ENCODE measurements at places on chromosomes 12 and 14. TPM values are rescaled to one million over a fixed set of nuclear protein-coding genes. Genes with fewer than 3 reads are reported as not detected.
A peak's percentile ranks its signal among the peaks of the same experiment; 100 is the strongest.

GRCh38 chr14:79583738-79584408 is 627.4 kb downstream of the DIO2 start:
- H3K4me1 ChIP-seq, result no peaks in the 10 kb centered on the region
- H3K27ac ChIP-seq, result no peak overlapping the region
- no peak overlapping the region for H3K4me3 ChIP-seq

GRCh38 chr14:35403603-35404448 is 723 bp downstream of the NFKBIA start:
- H3K36me3 ChIP-seq, result peaks cover 42% of the 10 kb centered on the region
- peak overlapping the region; percentile 88 for H3K4me3 ChIP-seq
- peaks cover 59% of the 10 kb centered on the region for H3K4me1 ChIP-seq
- H3K27me3 ChIP-seq, result no peaks in the 10 kb centered on the region
- H3K27ac ChIP-seq, result peak overlapping the region; percentile 98

- no peak overlapping the region for H3K27ac ChIP-seq
- H3K36me3 ChIP-seq, result no peaks in the 10 kb centered on the region
- H3K27me3 ChIP-seq, result no peaks in the 10 kb centered on the region
- no peak overlapping the region for H3K4me3 ChIP-seq
Observed at GRCh38 chr14:104321088-104321801, 182.9 kb downstream of the KIF26A start.

- peaks cover 29% of the 10 kb centered on the region for H3K4me1 ChIP-seq
- peak overlapping the region; percentile 15 for H3K27ac ChIP-seq
- DNase-seq, result no peak
- peaks cover 2% of the 10 kb centered on the region for H3K27me3 ChIP-seq
- H3K36me3 ChIP-seq, result no peaks in the 10 kb centered on the region
- H3K4me3 ChIP-seq, result no peak overlapping the region
Observed at GRCh38 chr14:61179061-61179690, 102.0 kb downstream of the TMEM30B start.

GRCh38 chr14:21867541-21867940 is 193.9 kb upstream of the OR4E1 start:
- H3K27me3 ChIP-seq, result peaks cover 4% of the 10 kb centered on the region
- H3K27ac ChIP-seq, result no peak overlapping the region
- H3K36me3 ChIP-seq, result no peaks in the 10 kb centered on the region
- H3K4me1 ChIP-seq, result peaks cover 28% of the 10 kb centered on the region

- no peaks in the 10 kb centered on the region for H3K4me1 ChIP-seq
- no peaks in the 10 kb centered on the region for H3K36me3 ChIP-seq
- no peak for DNase-seq
- H3K27ac ChIP-seq, result no peak overlapping the region
Observed at GRCh38 chr12:14548609-14549008, 19.1 kb downstream of the PLBD1 start.

DNA sequence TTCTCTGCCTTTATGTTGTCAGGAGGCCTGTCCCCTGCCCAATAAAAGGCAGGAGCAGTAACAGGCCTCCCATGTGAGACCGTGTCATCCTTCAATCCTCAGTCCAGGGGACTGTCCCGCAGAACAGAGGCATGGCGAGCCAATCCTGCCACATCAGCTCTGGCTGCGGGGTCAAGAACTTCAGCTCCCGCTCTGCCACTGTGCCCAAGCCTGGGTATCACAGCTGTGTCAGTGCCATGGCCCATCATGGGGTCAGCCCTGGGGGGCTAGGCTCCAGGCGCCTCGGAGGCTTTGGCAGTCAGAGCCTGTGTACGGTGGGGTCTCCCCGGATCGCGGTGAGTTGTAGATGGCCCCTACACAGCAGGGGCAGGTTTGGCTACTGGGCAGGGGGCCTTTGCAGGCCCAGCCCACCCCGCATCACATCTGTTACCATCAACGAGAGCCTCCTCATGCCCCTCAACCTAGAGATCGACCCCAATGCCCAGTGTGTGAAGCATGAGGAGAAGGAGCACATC is 19.9 kb upstream of the KRT83 start:
- H3K27ac ChIP-seq, result no peak overlapping the region
- no peaks in the 10 kb centered on the region for H3K36me3 ChIP-seq
- peaks cover 14% of the 10 kb centered on the region for H3K27me3 ChIP-seq
- H3K4me1 ChIP-seq, result peaks cover 3% of the 10 kb centered on the region

- peaks cover 2% of the 10 kb centered on the region for H3K36me3 ChIP-seq
- no peaks in the 10 kb centered on the region for H3K4me1 ChIP-seq
- H3K27ac ChIP-seq, result no peak overlapping the region
- no peak for DNase-seq
- H3K27me3 ChIP-seq, result no peaks in the 10 kb centered on the region
Observed at GRCh38 chr12:1470051-1470450, 124.3 kb downstream of the FBXL14 start.

DNA sequence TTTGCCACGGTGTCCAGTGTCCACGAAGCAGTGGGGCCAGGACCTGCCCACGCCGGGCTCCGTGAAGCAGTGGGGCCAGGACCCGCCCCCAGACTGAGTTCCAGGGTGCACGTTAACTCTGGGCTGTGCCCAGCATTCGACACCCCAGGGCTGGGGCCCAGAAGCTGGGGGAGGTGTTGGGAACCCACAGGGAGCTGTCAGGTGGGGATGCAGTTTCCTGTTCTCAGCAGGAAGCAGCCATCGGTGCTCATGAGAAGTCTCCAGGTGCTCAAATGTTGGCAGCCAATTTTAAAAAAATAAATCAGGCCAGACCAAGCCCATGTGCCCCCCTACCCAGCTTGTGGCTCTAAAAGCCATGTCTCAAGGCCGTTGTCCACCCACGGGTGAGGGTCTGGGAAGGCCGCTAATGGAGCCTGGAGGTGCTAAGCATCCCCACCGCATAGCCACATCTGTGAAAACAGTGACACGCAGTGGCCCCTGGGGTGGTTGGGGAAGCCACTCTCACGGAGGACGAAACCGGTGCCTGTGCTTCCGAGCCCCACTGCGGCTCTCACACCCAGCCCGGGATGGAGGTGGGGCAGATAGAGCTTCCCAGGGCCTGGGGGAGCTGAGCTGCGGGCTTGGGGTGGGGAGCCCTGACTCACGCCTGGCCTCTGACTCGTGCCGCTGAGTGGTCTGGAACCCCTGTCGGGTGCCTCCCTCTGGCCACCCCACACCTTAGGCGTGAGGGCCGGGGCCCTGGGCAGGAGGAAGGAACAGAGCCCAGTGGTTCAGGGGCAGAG is 53.5 kb downstream of the FBRSL1 start:
- H3K4me1 ChIP-seq, result peaks cover 14% of the 10 kb centered on the region
- no peak overlapping the region for H3K4me3 ChIP-seq
- peak overlapping the region; percentile 41 for H3K27ac ChIP-seq
- no peaks in the 10 kb centered on the region for H3K27me3 ChIP-seq
- no peaks in the 10 kb centered on the region for H3K36me3 ChIP-seq

DNA sequence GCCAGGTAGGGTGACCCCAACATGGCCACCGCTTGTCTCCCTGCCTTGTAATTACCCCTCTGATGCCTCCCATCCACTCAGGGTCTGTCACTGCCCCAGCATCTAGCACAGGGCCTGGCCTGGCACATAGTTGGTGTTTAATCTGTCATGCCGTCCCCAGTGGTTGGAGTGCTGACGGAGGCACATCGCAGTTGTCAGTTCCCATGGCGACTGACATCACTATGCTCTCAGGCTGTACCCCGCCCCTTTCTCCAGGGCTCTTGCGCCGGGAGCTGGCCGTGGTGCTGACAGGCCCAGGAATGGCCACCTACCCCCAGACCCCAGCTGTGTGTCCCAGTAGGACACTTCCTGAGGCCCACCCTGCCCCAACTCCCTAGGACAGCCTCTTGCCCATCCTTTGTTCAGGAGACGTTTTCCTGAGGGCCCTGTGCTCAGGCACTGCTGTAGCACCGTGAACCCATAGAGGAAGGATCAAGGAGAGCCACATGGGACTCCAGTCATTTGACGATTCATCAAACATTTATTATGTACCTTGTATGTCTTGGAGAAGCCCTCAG is 23.0 kb downstream of the FAM222A start:
- H3K4me1 ChIP-seq, result no peaks in the 10 kb centered on the region
- peak; percentile 33 for DNase-seq
- no peaks in the 10 kb centered on the region for H3K36me3 ChIP-seq
- peaks cover 17% of the 10 kb centered on the region for H3K27me3 ChIP-seq

DNA sequence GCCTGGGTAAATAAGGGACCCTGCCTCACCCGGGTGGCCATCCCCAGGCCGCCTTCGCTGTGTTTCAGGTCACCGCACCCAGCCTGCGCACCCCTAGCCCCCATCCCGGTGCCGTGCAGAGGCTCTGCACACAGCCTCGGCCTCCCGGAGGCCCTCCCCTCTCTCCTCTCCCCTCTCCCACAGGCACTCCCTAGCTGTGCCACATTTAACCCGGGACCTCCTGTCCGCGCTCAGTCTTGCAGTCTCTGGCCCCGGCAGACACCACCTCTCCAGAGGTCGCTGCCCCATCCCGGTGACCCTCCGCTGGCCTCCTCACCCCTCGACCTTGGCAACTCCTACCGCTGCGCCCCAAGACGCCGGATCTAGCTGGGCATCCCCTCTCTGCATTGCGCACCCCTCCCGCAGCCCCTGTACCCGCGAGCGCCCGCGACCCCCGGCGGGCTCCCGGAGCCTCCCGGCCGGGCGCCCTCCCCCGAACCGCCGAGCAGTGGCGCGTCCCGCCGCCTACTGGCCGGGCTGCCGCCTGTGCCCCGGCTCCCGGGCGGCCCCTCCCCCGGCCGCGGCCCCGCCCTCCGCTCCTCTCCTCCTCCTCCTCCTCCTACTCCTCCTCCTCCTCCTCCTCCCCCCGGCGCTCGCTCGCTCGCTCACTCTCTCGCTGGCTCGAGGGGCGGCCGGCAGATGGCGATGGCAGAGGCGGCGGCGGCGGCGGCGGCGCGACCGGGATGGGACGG is 120.7 kb downstream of the AACS start:
- peaks cover 64% of the 10 kb centered on the region for H3K27me3 ChIP-seq
- peaks cover 6% of the 10 kb centered on the region for H3K4me1 ChIP-seq
- no peaks in the 10 kb centered on the region for H3K36me3 ChIP-seq
- peak within 1 kb of the TSS; percentile 22 for H3K4me3 ChIP-seq
- peak; percentile 63 for DNase-seq

- H3K27me3 ChIP-seq, result peaks cover 5% of the 10 kb centered on the region
- DNase-seq, result no peak
- H3K36me3 ChIP-seq, result no peaks in the 10 kb centered on the region
- H3K27ac ChIP-seq, result no peak overlapping the region
- no peak overlapping the region for H3K4me3 ChIP-seq
Observed at GRCh38 chr12:106712768-106713167, 61.7 kb upstream of the RIC8B start.

DNA sequence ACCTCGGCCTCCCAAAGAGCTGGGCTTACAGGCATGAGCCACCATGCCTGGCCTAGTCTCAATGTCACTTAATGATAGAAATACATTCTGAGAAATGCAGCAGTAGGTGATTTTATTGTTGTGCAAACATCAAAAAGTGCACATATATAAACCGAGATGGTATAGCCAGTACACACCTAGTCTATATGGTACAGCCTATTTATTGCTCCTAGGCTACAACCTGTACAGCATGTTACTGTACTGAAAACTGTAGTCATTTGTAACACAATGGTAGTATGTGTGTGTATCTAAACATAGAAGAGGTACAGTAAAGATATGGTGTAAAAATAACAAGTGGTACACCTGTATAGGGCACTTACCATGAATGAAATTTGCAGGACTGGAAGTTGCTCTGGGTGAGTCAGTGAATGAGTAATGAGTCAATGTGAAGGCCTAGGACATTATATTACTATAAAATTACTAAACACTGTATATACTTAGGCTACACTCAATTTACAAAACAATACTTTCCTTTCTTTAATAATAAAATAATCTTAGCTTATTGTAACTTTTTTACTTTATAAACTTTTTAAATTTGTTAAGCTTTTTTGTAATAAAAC is 166.7 kb upstream of the SYT1 start:
- H3K27me3 ChIP-seq, result no peaks in the 10 kb centered on the region
- H3K4me3 ChIP-seq, result no peak overlapping the region
- no peak overlapping the region for H3K27ac ChIP-seq
- no peaks in the 10 kb centered on the region for H3K36me3 ChIP-seq

GRCh38 chr12:120090206-120090605 is 26.3 kb downstream of the RAB35 start:
- no peak overlapping the region for H3K27ac ChIP-seq
- no peak overlapping the region for H3K4me3 ChIP-seq
- peaks cover 11% of the 10 kb centered on the region for H3K36me3 ChIP-seq
- H3K4me1 ChIP-seq, result peaks cover 28% of the 10 kb centered on the region
- DNase-seq, result no peak
- no peaks in the 10 kb centered on the region for H3K27me3 ChIP-seq

- DNase-seq, result peak; percentile 42
- peaks cover 22% of the 10 kb centered on the region for H3K4me1 ChIP-seq
- no peaks in the 10 kb centered on the region for H3K36me3 ChIP-seq
- peaks cover 12% of the 10 kb centered on the region for H3K27me3 ChIP-seq
Observed at GRCh38 chr12:68189821-68190242, 30.3 kb upstream of the IFNG start.

- H3K27ac ChIP-seq, result no peak overlapping the region
- peaks cover 3% of the 10 kb centered on the region for H3K36me3 ChIP-seq
- no peak for DNase-seq
- H3K4me3 ChIP-seq, result no peak overlapping the region
- peaks cover 49% of the 10 kb centered on the region for H3K4me1 ChIP-seq
Observed at GRCh38 chr12:69332815-69333358, 15.3 kb upstream of the LYZ start.

Gene COX8C
- not detected for total RNA-seq

Gene OVCH1
- not detected for total RNA-seq

Gene PAPLN
- total RNA-seq, result 0.46 TPM

Gene GLTP
- 17.6 TPM for total RNA-seq

Gene GPR137C
- 1.2 TPM for total RNA-seq

Gene MYF5
- not detected for total RNA-seq

Gene KRT83
- not detected for total RNA-seq

Gene GLS2
- 1.9 TPM for total RNA-seq
